ENCODE measurements at places on chromosomes 4 and X.

- DNase-seq: no peak
Observed at GRCh38 chr4:168830777-168831512, 179.1 kb downstream of the CBR4 start.

DNA sequence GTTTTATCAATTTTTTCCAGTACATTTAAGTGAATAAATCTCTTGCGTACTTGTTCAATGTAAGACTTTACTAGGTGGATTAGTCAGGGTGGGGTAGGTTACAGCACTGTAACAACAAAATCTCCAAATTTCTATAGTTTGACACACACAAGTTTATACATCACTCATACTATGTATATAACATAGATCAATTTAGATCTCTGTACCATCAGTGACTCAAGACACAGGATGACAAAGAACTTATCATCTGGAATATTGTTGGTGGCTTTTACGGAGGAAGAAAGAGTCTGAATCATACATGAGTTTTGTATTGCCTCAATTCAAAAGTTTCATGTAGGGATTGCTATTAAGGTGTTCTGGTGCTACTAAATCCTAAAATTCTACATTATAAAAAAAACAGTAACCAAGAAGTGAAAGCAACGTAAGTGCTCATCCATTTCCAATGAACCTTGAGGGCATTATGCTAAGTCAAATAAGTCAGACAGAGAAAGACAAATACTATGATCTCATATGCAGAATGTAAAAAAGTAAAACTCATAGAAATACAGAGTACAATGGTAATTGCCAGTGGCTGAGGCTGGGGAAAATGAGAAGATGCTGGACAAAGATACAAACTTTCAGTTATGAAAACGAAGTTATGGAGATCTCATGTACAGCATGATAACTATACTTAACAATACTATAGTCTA, 98.0 kb upstream of the DKK2 start:
- DNase-seq: no peak

DNA sequence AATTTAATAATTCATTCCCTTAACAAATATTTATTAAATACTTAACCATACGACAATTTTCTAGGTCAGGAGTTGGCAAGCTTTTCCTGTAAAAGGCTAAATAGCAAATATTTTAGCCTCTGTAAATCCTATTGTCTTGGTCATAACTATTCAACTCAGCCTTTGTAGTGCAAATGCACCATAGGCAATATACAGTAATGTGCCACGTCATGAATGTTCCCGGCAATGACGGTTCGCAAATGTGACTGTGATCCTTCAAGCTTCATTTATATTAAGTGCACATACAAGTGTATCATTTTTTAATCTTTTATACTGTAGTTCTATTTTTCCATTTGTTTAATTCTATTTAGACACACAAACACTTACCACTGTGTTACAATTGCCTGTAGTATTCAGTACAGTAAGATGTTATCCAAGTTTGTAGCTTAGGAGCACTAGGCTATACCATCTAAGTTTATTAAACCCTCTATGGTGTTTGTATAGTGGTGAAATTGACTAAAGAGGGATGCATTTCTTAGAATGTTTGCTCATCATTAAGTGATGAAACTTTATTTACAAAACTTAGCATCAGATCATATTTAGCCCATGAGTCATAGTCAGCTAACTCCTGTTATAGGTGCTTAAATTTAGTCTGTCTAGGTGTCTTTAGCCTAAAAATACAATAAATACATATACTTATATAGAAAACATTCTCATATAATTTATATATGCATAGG, 553.6 kb downstream of the STPG2 start:
- DNase-seq: no peak

GRCh38 chr4:1522606-1523005, 116.4 kb upstream of the NKX1-1 start:
- DNase-seq: no peak

DNA sequence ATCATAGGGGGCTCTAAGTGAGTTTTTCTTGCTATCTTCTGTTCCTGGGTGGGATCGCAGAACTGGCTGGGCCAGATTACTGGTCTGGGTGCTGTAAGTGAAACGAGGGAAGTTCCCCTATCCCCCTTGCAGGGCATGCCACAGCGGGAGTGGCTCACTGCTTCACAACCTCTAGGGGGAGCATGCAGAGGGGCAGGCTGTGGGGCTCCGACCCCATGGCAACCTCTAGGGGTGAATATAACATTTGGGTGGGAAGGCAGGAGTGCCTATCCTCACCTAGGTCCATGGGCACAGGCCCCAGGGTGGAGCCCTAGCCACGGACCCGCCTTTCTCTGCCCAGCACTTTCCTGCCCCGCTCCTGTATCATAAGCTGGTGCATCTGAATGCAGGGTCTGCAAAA, 1.7 kb upstream of the RRAGB start:
- no peak for DNase-seq

GRCh38 chr4:173501592-173502150, 28.4 kb downstream of the HAND2 start:
- DNase-seq: no peak

GRCh38 chr4:107993969-107994368, 4.3 kb downstream of the HADH start:
- no peak for DNase-seq

- no peak for DNase-seq
Observed at GRCh38 chrX:104430072-104430741, 135.8 kb upstream of the IL1RAPL2 start.

DNA sequence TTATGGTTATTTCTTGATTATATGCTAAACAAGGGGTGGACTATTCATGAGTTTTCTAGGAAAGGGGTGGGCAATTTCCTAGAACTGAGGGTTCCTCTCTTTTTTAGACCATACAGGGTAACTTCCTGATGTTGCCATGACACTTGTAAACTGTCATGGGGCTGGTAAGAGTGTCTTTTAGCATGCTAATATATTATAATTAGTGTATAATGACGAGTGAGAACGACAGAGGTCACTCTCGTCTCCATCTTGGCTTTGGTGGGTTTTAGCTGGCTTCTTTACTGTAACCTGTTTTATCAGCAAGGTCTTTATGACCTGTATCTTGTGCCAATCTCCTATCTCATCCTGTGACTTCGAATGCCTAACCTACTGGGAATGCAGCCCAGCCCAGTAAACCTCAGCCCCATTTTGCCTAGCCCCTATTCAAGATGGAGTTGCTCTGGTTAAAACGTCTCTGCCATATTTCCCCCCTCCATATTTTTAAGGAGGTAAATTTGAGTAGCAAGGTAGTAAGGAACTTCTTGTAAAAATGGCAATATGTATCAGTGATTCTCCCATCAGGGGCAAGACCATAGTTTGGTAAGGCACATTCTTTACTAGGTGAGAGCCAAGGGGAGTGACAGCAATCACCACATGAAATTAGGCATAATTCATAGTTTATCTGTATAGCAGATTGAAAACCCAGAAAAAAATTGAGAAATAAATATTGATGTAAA, 2.6 kb downstream of the CXCL2 start:
- DNase-seq: no peak

DNA sequence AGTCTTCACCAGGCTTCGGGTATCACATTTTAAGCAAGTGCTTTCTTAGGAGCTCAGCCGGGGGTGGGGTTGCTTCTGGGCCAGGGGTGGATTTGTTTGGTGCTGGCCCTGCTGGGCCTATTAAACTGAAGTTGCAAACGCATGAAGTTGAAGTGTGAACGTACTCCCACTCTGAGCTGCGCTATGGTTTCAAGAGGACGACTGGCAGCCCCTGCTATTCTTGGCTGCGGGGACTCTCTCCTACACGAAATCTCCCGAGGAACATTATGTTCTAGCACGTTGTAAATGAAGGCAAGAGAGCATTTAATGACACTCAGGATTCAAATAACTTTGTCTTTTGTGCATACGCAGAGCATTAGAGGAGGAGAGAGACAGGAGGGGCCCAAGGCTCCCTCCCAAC, 401.3 kb upstream of the BOD1L1 start:
- no peak for DNase-seq

DNA sequence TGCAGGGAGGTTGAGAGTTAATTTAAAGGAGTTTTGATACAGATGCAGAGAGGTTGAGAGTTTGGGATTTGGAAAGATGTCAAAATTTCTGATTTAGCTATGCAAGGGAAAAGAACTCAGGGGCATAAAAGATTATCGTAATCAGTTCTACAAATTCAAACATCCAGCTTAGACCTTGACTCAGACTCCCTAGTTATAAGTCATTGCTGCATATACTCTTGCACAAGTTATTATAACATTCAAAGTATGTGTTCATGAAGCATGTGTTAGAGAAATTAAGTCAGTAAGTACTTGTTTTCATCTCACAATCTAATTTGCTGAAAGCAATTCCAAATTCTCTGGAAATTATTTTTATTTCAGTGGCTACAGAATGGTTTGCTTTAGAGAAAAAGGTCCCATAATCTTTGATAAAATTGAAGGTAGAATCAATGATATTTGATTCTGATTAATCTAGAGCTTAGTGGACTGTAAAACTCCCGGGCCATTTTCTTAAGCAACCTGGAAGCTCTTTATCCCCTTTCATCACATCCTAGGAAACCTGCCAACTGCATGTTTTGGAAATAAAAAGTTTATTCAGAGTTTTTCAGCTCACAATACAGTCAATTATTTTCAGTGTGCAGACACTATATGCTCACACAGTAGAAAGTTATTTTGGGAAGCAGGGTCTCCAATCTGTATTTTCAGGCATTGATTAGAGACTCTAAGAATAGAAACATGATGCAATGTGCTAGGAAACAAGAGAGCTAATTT, 132.9 kb upstream of the SPANXC start:
- no peak for DNase-seq

DNA sequence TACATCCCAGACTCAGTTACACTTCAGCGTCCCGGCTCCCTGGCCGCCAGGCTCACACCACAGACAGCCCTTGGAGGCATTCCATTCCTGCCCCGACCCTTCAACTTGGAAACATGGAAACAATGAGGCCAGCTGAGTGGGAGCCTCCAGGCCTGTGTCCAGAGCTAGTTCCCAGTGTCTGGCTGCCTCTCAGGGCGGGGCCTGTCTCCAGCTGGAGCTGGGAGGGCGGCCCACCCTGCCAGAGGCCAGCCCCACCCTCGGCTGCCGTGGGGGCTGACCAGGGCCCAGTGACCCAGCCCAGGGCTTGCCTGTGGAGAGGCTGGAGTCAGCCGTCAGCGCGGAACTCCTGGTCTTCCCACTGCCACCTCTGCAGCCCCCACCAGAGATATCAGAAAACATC, 37.4 kb upstream of the SPON2 start:
- no peak for DNase-seq

GRCh38 chr4:173990126-173990868, 293.2 kb downstream of the FBXO8 start:
- DNase-seq: no peak

- no peak for DNase-seq
Observed at GRCh38 chrX:30653415-30654131, at the start of gene GK. TSS of gene GK (plus strand) at chrX:30653423. CDS start at chrX:30653538, 115 bp downstream.

DNA sequence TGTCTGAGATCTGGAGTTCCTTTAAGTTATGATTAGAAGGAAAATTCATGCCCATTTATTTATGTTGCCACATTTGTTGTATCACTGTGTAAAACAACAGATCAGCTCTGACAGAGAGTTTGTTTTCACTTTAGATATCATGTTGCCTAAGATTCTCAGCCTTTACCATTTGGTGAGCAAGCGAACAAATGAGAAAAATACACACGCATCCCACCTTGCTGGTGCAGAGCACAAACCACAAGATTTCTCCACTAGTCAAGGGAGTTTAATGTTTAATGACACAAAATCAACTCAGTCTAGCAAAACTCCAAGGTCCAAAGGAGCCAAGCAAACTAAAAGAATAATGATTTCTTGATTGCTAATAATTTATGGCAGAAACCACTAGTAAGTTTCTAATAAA, 27.7 kb downstream of the FGF5 start:
- no peak for DNase-seq

- DNase-seq: no peak
Observed at GRCh38 chr4:159941076-159941475, 838.2 kb downstream of the RAPGEF2 start.

GRCh38 chr4:13452927-13453579, 31.1 kb downstream of the RAB28 start:
- DNase-seq: no peak

- DNase-seq: no peak
Observed at GRCh38 chr4:52979020-52979419, 116.9 kb downstream of the RASL11B start.

DNA sequence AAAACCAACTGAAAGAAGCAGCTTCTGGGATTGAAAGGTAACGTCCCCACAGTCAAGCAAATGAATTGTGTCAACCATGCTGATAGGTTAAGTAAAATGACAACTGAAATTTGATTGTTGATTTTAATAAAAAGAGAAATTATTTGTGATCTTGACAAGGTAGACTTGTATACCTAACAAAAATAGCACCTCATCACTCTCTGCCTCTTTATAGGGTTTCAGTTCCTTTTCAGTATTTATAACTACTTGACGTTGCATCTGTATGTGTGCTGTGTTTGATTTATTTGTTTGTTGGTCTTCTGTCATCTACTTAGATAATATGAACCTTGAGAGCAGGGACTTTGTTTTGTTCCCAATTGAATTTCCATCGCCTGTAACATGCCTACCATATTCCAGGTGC, 7.9 kb upstream of the PPP3CA start:
- no peak for DNase-seq

DNA sequence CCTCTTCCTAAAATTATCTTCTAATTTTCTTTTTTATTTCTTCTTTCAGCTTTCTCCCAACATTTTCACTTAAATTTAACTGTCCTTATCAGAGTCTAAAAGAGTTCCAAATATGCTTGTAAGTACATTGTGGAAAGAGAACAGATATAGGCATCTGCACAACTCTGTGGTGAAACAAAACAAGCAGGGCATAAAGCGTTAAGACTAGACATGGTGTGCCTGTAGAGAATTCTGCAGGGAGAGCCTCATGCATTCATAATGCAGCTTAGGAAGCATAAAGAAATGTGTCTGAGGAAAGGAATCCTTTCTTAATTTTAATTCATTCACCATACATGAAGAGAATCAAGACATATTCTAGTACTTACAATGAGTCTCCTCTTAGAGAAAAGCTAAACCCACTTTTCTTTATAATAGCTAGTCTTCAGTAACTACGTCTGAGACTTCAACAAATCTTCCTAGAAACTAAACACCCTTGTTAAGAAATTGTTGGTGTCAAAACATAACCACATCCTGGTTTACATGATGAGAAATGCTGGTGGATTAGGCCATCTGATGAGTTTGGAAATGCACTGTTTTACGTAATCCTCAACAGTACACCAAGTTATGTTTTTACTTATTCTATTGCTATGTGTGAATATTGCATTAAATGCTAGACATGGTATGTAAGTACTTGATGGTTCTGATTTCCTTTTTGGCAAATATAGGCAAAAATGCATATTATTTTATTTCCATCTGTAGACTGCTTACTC, 307.8 kb upstream of the GIMD1 start:
- no peak for DNase-seq

GRCh38 chr4:31051151-31051550, 331.0 kb downstream of the PCDH7 start:
- DNase-seq: no peak

- DNase-seq: no peak
Observed at GRCh38 chr4:150799207-150799606, 215.9 kb downstream of the LRBA start.
